ENCODE measurements at places on chromosomes 13 and 19.

DNA sequence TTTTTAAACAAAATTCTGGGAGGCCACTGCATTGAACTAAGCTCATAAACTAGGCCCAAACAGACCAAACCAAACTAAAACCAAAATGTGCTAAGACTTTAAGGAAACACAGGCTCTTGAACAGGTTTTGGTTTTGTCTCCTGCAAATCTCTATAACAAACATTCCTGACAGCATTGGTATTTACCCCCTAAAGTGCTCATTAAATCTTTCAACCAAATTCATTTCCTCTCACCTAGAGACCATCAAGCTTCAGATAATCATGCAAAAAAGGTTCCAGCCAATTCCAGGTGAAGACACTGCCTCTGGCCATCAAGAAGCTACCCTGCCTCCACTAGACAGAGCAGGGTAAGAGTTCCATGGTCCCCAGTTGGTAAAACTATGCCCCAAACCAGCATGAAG is 951.2 kb upstream of the MIR17HG start:
- no peak for DNase-seq

GRCh38 chr13:60155978-60156377 is 7.8 kb downstream of the DIAPH3 start:
- no peak for DNase-seq

DNA sequence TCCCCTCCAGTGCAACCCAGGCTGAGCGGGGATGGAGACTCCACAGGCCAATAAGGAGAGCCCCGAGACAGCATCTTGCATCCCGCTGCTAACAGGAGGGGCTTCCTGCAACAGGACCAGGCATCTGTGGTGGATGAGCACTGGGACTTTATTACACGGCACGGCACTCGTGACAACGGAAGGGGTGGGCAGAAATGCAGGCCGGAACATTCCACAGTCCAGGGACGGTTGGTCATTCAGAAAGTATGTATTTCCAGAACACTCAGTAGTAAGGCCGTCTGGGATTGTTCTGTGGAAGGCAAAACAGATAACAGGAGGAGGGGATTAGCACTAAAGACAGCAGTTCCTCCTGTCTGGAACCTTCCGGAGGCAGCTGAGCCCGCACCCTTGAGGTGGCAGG is 3.3 kb upstream of the TM6SF2 start:
- DNase-seq, result peak; percentile 49

GRCh38 chr13:89791971-89792630 is 1555.4 kb upstream of the MIR17HG start:
- no peak for DNase-seq

DNA sequence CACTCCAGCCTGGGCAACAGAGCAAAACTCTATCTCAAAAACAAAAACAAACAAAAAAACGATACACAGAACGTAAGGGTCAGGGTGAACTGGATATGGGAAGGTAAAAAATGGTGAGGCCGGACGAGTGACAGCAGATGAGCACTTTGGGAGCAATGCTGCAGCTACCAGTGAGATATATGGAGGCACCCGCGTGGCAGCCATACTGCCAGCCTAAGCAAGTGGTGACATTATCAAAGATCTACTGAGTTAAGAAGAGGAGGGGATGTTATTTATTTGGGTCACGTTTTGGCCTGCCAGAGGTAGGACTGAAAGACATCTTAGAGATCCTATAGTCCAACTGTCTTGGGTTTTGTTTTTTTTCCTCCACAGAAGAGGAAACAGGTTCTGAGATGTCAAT is 14.2 kb downstream of the TIMM13 start:
- no peak for DNase-seq

GRCh38 chr13:32737111-32737571 is 150.9 kb downstream of the PDS5B start:
- DNase-seq, result no peak

DNA sequence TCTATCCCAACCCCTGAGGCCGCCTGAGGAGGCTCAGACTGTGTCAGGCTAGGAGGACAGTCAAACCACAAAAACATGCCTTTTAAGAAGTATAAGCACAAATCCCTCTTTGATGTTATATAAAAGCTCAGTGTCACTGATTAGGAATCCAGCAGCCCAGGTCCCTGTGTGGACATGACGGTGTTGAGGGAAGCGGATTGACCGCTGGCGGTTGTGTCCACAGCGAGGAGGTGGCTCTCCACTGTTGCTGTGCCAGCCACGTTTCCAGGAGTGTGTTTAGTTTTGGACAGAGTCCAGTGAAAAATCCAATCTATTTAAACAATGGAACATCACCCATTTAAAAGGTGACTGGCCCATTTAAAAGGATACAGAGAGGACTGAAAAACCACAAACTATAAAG is 7.5 kb upstream of the GJA3 start:
- no peak for DNase-seq

- DNase-seq, result peak; percentile 60
Measured at GRCh38 chr13:27926644-27927434, 7.0 kb downstream of the PDX1 start.

DNA sequence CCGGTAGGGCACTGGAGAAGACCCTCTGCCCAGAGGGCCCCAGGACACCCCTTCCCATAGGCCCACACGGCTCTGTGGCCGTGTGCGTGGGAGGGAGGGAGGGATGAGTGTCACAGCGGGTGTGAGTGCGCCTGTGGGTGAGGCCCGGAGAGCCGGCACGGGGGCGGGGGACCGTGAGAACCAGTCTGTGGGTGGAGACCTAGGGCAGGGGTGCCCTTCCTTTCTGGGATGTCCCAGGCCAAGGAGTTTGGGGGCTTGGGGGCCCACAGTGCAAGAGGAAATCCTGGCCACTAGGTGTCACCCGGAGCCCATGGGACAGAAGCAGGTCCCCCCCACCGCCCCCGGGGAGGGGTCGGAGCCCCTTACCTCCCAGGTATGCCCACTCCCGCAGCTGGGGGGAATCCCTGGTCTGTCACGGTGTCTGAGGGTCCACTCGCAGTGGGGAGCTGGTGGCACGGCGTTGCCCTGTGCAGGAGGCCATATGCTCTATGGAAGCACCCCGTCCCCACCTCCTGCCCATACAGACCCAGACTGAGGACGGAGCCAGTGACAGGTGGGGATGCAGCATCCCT is 16.0 kb upstream of the SLC7A10 start:
- peak; percentile 88 for DNase-seq

DNA sequence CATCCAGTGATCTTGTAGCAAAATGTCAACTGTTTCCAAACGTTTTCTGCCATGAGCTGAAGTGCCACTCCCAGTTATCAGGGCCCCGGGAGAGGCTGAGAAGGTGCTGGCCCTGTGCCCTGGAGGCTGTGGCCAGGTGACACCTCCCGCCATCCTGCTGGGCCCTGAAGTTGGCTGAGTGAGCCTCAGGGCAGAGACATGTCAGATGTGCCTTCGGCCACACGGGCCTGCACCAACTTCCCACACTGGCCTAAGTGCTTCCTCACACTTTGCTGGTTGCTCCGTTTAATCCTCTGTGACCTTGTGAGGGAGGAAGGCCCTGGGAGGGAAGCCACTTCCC is 4.8 kb downstream of the ADPRHL1 start:
- DNase-seq, result no peak

DNA sequence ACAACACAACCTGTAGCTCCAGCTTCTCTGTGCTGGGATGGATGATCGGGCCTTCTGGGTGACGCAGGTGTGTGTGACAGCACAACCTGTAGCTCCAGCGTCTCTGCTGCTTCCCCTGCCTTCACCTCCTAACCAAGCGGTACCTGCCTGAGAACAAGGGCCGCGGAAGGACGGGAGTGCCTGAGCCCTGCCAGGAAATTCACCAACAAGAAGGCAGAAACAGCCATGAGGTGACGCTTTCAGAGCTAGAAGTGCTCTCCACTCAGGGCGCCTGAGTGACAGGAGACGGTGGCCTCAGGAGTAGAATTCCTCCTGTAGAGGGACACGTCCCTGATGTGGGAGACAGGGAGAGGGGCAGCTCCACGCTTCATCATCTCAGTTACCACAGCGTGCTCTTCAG is 17.4 kb downstream of the ZNF331 start:
- DNase-seq, result no peak

DNA sequence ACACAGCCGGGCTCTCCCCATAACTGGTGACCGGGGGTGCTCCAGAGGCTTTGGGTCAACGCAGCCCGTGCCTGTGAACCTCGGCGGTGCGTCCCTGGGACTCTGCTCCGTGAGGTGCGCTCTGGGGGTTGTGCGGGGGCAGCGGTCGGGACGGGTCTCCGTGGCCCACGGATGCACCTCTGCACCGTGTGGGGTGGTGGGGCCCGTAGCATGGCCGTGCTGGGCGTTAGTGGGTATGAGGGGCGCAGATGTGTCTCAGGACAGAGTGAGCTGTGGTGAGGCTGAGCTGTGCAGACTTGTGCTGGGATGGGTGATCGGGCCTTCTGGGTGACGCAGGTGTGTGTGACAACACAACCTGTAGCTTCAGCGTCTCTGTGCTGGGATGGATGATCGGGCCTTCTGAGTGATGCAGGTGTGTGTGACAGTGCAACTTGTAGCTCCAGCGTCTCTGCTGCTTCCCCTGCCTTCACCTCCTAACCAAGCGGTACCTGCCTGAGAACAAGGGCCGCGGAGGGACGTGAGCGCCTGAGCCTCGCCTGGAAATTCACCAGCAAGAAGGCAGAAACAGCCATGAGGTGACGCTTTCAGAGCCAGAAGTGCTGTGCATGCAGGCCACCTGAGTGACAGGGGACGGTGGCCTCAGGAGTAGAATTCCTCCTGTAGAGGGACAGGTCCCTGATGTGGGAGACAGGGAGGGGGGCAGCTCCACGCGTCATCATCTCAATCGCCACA is 599 bp downstream of the ZNF331 start:
- DNase-seq, result peak; percentile 56

- no peak for DNase-seq
Measured at GRCh38 chr19:10908380-10908960, 20.0 kb downstream of the YIPF2 start.

- no peak for DNase-seq
Measured at GRCh38 chr19:3450796-3451411, 29.4 kb downstream of the SMIM24 start.

GRCh38 chr19:45010306-45010705 is 9.0 kb downstream of the RELB start:
- DNase-seq, result no peak

DNA sequence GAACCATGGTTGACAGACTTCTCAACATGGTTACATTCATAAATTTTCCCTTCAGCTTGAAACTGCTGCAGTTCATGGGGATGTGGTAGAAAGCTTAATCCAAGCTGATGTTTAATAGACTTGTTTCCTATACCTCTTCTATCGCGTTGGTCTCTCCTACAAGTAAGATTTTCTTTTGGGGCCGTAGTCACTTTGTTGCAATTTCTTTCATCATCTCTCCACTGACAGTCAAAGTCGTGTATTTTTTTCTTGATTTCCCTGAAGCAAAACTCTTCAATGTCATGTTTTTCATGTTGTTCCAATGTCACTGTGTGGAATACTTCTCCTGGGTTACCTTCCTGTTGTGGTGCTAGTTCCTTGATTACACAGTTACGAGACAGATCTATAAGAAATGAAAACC is 6.3 kb upstream of the ZNF160 start:
- DNase-seq, result no peak

GRCh38 chr19:4327877-4328242 is 10.8 kb downstream of the STAP2 start:
- no peak for DNase-seq

- DNase-seq, result no peak
Measured at GRCh38 chr13:31717583-31717982, 21.7 kb upstream of the RXFP2 start.

GRCh38 chr19:19260417-19261214 is 12.5 kb downstream of the TM6SF2 start:
- DNase-seq, result peak; percentile 59

- DNase-seq, result no peak
Measured at GRCh38 chr13:55566334-55566733, 1574.4 kb upstream of the PRR20A start.

DNA sequence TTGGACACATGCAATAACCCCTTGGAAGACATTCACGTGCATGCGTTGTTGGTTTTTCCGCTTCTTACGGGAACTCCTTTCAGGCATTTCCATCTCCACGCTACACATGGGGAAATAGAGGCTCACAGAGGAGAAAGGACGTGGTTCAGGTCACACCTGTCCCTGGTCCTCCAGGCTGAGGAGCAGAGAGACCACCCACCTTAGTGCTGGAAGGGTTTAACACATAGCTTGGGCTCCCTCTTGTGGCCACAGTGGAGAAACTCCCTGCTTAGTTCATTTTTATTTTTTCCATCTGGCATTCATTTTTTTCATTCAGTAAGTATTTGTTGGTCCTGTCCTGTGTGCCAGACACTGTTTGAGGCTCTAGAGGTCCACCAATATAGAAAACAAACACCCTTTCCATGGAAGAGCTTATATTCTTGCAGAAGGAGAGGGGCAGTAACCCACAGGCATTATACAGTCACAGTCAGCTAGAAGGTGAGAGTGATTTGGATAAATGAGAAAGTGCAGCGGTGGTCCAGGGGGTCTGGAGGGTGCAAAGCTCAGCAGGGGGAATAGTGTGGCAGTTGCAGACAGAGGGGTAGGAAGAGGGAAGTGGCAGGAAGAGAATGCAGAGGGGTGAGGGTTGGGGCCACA is 24.2 kb upstream of the TTYH1 start:
- DNase-seq, result peak; percentile 82

GRCh38 chr19:15639596-15639995 is 1.1 kb upstream of the CYP4F3 start:
- DNase-seq, result no peak

GRCh38 chr19:35750167-35750566 is 1.8 kb downstream of the LIN37 start:
- DNase-seq, result no peak

- DNase-seq, result no peak
Measured at GRCh38 chr13:34883396-34883795, 58.7 kb upstream of the NBEA start.

- DNase-seq, result peak; percentile 77
Measured at GRCh38 chr19:56083668-56084067, 37.4 kb downstream of the ZNF787 start.

DNA sequence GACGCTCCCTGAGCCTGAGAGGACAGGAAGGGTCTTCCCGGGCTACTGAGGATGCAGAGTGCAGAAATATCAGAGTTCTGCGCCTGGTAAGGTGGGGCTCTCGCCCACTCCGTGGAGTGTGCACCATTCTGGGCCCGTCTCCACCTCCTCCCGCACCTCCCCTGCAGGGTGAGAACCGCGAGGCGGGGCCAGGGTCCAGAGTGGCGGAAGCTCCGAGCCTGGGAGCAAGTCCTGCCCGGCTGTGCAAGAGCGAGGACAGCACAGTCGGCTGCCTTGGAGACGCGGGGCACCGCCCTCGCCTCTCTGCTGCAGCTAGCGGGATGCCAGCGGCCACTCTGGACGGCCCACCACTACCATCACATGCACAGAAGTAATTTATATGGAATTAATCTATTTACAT is 2304.4 kb downstream of the PCDH9 start:
- DNase-seq, result no peak

- no peak for DNase-seq
Measured at GRCh38 chr19:23318143-23318542, 67.9 kb upstream of the ZNF724 start.
